Muscle of leg (tissue), 16 donors: ENCODE measurements at places on chromosomes 12 and 14. TPM values are rescaled to one million over a fixed set of nuclear protein-coding genes. Genes with fewer than 3 reads are reported as not detected.

GRCh38 chr12:59578254-59578653, 17.6 kb upstream of the SLC16A7 start:
- H3K4me3 ChIP-seq, result no peak overlapping the region
- no peaks in the 10 kb centered on the region for H3K36me3 ChIP-seq
- no peak for DNase-seq
- peaks cover 3% of the 10 kb centered on the region for H3K4me1 ChIP-seq
- no peak overlapping the region for H3K27ac ChIP-seq

DNA sequence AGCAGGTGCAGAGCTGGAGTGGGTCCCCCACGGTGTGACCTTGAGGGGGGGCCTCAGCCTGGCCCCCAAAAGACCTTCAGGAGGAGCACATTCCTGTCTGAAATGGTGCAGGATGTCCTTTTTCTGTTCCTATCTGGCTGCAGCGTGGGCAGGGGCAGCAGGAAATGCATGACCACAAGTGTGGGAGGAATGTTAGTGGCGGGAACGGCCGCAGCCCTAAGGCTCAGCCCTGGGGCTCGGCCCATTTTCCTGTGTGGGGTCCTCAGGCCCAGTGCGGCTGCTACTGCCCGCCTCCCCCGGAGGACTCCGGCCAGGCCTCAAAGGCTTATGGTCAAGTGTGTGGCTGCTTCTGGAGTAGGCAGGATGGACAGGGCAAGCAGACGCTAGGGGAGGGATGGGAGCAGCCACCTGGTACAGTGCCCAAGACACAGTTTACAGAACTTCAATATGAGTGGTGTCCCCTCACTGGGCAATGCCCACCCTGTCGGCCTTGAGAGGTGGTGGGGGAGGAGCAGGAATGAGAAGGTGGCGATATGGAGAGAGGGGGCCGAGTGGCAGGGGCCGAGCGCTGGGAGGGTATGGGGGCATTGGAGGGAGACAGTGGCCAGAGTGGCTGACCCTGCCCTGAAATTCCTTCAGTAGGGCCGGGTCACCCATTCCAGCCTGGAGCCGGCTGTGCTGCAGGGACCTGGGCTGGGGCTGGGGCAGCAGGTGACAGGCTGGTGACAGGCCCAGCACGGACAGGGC, 137.4 kb downstream of the CALM1 start:
- no peak overlapping the region for H3K27ac ChIP-seq
- no peak overlapping the region for H3K4me3 ChIP-seq
- peaks cover 12% of the 10 kb centered on the region for H3K36me3 ChIP-seq
- DNase-seq, result no peak

DNA sequence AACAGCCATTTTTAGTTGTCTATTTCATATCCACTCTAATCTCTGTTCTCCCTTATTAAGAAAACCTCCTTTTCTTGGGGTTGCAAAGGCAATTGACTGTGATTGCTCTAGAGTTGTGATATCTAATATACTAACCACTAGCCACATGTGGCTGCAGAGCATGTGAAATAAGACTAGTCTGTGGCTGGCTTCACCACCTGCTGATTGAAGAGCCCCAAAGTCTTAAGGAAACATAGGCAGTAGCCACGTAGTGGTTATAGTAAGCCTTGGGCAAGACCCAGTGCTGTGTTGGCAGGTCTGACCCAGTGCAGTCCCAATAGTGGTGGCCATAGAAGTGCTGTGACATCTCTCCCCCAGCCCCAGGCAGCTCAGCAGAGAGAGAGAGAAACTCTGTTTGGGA, 28.4 kb upstream of the ATP2B1 start:
- H3K27ac ChIP-seq, result no peak overlapping the region
- H3K27me3 ChIP-seq, result no peaks in the 10 kb centered on the region
- no peaks in the 10 kb centered on the region for H3K4me1 ChIP-seq
- H3K4me3 ChIP-seq, result no peak overlapping the region
- DNase-seq, result no peak
- H3K36me3 ChIP-seq, result no peaks in the 10 kb centered on the region

DNA sequence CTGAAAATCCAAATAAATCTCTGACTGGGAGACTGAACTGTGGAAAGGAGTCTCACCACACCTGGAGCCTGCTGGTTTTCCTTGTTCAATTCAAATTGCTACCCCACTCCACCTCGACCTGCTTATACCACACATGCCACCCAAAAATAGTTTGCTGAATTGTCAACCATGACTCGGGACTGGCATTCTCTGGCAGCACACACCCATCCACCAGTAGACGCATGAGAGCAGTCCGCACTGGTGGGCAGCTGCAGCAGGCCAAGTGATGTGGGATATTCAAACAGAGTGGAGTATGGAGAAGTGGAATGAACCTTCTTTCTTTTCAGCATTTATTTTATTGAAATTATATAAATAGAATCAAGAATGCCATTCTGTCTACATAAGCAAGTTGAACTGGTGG, 38.7 kb upstream of the SYCP3 start:
- no peak overlapping the region for H3K27ac ChIP-seq
- no peaks in the 10 kb centered on the region for H3K27me3 ChIP-seq
- H3K36me3 ChIP-seq, result peaks cover 9% of the 10 kb centered on the region
- DNase-seq, result no peak

- DNase-seq, result peak; percentile 34
- H3K36me3 ChIP-seq, result no peaks in the 10 kb centered on the region
- no peaks in the 10 kb centered on the region for H3K27me3 ChIP-seq
- no peak overlapping the region for H3K27ac ChIP-seq
- H3K4me1 ChIP-seq, result no peaks in the 10 kb centered on the region
Observed at GRCh38 chr12:89662623-89663022, 46.0 kb downstream of the ATP2B1 start.

GRCh38 chr12:112938751-112939150, 477 bp downstream of the OAS3 start:
- peak overlapping the region; percentile 65 for H3K4me3 ChIP-seq
- peaks cover 24% of the 10 kb centered on the region for H3K36me3 ChIP-seq
- DNase-seq, result peak; percentile 11
- peaks cover 16% of the 10 kb centered on the region for H3K4me1 ChIP-seq

The BICDL1 gene
- 1.3 TPM for total RNA-seq

The TAS2R31 gene
- 5.5 TPM for total RNA-seq

GRCh38 chr12:116697305-116697704, 40.6 kb downstream of the SPRING1 start:
- DNase-seq, result no peak
- no peaks in the 10 kb centered on the region for H3K36me3 ChIP-seq
- H3K4me3 ChIP-seq, result no peak overlapping the region

DNA sequence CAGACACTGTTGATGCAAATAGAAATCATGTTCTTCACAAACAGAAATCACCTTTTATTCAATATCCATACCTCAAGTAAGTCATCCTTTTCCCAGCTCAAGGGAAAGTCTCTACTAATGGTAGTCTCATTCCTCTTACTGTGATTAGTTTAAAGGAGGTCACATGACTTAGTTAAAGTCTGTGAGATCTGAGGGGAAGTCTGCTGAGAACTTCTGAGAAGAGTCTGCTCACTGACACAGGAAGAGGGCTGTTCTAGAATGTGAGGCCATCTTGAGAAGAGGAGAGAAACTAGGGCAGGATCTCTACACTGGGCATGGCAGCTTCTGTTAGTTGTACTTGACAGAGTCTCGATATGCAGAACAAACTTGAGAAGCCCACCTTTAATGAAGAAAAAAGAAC, 146.8 kb downstream of the C12orf42 start:
- no peaks in the 10 kb centered on the region for H3K27me3 ChIP-seq
- H3K36me3 ChIP-seq, result no peaks in the 10 kb centered on the region
- no peak for DNase-seq
- H3K27ac ChIP-seq, result no peak overlapping the region
